NCI-H1436 treated with DMSO at 0.1 percent for 48 hours (cell line): ENCODE measurements at places on chromosomes 6 and 20.

DNA sequence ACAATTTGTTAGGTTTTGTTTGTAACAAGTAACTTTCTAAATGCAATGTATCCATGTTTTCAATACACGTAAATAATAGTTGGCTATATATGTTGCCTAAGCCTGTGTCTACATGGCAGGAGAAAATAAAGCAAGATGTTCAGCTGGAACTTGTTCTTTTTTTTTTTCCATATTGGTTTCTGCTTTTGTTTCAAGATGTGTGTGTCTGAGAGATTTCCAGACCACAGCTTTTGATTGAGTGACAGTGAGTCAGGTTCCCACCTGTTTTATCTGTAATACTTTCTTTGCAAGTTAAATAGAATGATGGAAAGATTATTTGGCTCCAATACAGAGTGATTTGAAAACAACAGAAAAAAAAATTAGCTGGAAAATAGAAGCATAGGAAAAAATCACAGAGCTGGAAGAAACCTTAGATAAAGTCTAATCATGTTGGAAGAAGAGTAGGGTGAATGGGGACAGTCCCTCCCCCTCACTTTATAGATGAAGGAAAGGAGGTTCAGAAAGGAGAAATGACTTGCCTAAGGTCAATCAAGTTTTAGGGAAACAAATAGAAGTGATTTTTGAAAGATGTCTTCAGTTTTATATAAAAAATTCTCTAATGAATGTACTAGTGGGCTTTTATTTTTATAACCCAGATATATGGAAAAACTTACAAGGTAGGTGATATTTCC, 150.9 kb upstream of the STMND1 start:
- DNase-seq = no peak

DNA sequence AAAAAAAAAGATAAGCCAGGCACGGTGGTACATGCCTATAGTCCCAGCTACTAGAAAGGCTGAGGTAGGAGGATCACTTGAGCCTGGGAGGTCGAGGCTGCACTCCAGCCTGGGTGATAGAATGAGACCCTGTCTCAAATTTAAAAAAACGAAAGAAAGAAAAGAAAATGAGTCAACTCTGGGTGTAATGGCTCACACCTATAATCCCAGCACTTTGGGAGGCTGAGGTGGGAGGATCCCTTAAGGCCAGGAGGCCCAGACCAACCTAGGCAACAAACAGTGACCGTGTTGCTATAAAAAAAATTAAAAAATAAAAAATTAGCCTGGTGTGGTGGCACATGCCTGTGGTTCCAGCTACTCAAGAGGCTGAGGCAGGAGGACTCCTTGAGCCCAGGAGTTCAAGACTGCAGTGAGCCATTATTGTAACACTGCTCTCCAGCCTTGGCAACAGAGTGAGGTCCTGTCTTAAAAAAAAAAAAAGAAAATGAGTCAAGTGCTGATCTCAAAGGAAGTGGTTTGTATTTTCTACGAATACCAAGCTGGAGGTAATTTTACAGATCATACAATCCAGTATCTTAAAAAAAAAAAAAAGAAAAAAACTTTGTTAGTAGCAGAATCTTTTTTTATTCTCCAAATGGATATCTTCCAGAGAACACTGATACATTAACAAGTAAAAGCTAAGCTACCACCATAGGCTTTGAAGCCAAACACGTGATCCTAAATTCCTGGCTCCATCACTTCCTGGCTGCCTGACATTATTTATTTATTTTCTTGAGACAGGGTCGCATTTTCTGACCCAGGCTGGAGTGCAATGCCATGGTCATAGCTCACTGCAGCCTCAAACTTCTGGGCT, 5.7 kb downstream of the COMMD7 start:
- DNase-seq = no peak

- DNase-seq = no peak
These were observed 12.2 kb downstream of the LEMD2 start for GRCh38 chr6:33776764-33777163.

DNA sequence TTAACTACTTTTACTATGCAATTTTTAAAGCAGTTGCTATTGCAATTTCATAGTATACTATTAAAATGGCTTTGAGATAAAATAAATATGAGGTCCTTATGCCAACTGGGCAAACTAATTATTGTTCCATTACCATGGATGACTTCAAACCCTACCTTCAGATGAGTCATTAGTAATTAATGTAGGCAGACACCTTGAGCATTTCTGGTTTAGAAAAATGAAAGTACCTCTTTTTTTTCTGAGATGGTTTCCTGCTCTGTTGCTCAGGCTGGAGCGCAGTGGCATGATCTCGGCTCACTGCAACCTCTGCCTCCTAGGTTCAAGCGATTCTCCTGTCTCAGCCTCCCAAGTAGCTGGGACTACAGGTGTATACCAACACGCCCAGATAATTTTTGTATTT, 11.9 kb downstream of the ASF1A start:
- no peak for DNase-seq

GRCh38 chr6:122381494-122382265, 17.8 kb upstream of the HSF2 start:
- DNase-seq = no peak

- no peak for DNase-seq
These were observed 253.8 kb downstream of the LAMA2 start for GRCh38 chr6:129136751-129137150.

- DNase-seq = no peak
These were observed 29.9 kb upstream of the HSF2 start for GRCh38 chr6:122369536-122369935.

DNA sequence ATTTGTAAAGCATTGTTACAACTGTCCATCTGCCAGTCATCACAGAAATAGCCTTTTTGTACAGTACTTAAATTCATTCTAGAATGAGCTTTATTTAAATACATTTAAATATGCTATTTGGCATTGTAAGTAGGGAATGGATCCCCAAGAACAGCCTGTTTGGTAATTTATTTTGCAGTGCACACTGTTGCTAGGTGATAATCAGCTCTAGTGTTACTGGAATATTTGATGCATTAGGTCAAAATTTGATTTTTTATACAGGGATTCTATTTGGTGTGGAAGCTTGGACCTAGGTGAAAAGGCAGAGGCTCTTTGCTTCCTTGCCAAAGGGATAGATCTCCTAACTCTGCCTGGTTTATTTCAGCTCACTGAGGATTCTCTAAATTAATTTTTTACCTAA, 593.7 kb downstream of the EPM2A start:
- DNase-seq = no peak

GRCh38 chr6:33169291-33170175, 22.7 kb downstream of the COL11A2 start:
- no peak for DNase-seq

GRCh38 chr20:53695797-53696527, 102.3 kb upstream of the ZNF217 start:
- DNase-seq = no peak

- DNase-seq = no peak
These were observed 12.6 kb downstream of the HSPA12B start for GRCh38 chr20:3744806-3745685.

DNA sequence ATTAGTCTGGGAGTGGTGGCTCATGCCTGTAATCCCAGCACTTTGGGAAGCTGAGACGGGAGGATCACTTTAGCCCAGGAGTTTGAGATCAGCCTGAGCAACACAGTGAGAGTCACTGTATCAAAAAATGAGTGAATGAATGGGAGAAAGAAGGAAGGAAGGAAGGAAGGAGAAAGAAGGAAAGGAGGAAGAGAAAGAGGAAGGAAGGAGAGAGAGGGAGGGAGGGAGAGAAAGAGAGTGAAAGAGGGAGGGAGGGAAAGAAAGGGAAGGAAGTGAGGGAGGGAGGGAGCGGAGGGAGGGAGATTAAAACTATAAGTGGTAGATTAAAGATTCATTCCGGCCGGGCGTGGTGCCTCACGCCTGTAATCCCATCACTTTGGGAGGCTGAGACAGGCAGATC, 28.9 kb upstream of the RREB1 start:
- no peak for DNase-seq

GRCh38 chr6:113824866-113825265, 32.3 kb upstream of the MARCKS start:
- DNase-seq = no peak

DNA sequence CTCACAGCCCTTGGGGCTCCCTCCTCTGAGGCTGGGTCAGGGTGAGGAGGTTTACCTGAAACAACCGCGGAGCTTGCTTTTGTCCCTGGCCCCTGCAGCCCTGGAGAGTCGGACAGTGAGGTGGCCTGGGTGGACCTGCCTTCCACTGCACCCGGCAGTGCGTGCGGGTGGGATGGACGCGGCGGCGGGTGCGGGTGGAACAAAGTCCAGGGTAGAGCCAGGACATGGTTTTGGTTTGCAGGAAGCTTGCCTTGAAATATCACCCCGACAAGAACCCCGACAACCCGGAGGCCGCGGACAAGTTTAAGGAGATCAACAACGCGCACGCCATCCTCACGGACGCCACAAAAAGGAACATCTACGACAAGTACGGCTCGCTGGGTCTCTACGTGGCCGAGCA, 27.1 kb downstream of the UCKL1 start:
- DNase-seq = no peak

DNA sequence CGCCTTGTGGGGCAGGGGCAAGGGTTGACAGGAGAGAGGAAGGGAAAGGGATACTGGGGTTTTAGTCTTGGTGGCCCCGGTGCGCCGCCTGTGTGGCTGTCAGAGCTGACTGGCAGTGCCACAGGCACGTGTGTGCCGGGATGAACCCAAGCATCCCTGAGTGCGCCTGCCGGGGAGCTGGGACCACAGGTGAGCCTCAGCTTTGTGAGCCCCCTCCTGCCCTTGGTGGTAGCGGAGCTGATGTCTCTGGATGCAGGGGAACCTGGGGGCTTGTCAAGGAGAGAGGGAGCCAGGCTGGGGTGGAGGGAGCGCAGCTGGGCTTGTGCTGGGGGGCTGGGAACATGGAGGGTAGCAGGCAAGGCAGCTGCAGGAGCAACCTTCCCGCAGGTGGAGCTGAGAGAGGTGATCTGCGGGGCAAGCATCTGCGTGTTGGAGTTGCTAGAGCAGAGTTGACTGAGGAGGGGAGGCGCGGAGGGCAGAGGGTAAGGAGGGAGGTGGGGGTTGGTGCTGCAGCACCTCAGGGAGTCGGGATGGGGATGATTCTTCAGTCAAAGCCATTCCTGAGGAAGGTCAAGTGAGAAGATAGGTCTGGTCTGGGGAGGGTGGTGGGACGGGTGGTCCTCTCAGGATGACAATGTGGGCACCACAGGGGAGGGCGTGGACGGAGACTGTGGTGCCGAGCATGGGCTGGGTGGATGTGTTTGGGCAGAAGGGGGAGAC, 28.1 kb downstream of the PYGB start:
- no peak for DNase-seq

DNA sequence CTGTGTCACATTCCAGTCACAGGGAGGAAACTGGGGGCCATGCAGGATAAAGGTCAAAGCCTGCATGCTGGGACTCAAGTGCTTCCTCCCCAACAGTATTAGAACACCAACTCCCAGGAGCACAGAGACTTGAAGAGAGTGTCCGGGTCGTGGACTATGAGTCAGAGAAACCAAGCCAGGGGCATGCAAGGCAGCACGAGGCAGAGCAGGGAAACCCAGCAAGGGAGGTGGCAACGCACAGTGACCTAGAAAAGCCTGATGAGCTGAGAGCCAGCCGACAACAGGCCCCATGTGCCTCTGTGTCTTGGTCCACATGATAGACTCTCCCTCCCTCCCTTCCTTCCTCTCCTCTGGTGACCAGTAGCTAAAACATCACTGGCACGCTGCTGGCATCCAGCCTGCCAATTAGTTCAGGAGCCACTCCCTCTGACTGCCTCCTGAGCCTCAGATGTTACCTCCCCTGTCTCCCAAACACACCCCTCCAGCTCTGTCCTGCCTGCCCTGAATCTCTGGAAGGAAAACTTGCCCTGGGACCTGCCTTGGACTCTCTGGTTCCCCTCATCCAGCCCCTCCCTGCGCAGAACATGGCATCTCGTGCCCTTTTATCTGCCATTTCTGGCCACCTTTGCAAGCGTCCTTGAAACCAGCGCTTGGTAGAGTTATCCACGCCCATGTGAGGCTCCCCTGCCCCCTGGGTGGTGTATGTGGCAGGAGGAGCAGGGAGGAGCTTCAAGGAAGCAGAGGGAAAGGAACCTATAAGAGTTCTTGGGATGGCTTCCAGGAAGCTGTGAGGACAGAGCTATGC, 16.2 kb upstream of the RNF39 start:
- DNase-seq = no peak

GRCh38 chr6:126657561-126658175, 317.8 kb downstream of the CENPW start:
- DNase-seq = no peak

- DNase-seq = no peak
These were observed 508.9 kb upstream of the ADGRB3 start for GRCh38 chr6:68126089-68126749.

DNA sequence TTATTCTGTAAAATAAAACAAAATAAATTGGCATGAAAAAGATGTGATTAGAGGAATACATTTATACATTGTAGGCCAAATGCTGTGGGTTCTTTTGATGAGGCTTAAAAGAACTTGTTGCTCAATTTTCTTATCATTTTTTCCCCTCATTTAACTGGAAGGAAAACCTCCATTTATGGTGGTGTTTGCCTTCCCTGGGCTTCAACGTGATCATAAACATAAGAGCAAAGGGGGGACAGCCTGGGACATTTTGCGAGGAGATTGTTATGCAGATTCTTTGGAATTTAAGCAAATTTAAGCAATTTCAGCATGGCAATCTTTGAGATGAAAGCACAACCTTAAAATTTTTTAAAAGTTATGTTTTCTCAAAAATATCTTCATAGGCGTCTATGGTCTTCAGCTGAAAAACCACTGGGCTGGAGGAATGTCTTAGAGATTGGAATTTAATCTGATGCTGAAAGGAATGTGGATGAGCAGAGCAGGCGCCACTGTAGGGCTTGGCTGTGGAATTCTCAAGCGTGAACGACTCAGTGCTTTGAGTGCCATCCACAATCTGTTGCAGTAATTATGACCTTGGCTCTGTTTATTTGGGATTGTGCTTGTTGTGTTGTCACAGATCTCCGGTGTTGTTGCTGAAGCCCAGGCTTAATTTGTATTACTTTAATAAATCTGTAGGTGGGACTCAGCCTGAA, 149.4 kb upstream of the MLIP start:
- DNase-seq = no peak

GRCh38 chr6:52249078-52249477, 4.8 kb upstream of the IL17F start:
- no peak for DNase-seq

DNA sequence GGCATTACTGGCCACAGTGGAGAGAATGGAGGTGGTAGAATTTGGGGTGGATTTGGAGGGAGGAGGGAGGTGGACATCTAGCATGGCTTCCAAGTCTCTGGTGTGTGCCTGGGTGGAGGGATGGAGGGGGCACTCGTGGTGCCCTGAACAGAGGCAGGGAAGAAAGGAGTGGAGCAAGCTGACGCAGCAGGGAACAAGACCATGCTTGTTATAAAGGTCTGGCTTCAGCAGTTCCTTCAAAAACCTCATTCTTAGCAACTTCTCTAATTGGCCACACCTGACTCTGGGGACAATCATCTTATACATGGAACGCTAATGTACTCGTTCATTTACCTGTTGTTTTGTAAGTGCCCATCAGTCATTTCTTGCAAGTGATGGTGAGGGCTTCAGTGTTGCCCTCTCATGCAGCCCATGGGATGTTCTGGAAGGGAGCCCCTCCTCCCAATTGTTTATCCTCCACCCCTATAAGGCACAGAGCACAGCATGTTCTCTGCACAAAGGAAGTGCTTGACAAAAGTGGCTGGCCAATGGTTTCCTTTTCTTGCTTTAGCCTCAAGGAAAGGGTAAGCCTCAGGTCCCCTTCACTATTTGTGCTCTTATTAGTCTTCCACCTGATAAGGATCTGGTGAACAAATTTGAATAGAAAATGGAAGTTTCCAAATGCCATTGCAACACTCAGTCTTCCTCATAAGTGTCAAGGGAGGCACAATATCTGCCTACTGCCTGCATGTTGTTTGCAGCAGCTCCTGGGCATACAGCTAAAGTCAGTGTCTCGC, 39.3 kb downstream of the GFOD1 start:
- no peak for DNase-seq
